Ureter (tissue), 1 donor: ENCODE measurements at places on chromosomes 7 and 10. TPM values are rescaled to one million over a fixed set of nuclear protein-coding genes. Genes with fewer than 3 reads are reported as not detected.
A peak's percentile ranks its signal among the peaks of the same experiment; 100 is the strongest.

GRCh38 chr7:55515569-55516279 is 56.6 kb downstream of the VOPP1 start:
- no peak for DNase-seq

- no peak for DNase-seq
Measured at GRCh38 chr7:145681646-145682045, 435.0 kb upstream of the CNTNAP2 start.

DNA sequence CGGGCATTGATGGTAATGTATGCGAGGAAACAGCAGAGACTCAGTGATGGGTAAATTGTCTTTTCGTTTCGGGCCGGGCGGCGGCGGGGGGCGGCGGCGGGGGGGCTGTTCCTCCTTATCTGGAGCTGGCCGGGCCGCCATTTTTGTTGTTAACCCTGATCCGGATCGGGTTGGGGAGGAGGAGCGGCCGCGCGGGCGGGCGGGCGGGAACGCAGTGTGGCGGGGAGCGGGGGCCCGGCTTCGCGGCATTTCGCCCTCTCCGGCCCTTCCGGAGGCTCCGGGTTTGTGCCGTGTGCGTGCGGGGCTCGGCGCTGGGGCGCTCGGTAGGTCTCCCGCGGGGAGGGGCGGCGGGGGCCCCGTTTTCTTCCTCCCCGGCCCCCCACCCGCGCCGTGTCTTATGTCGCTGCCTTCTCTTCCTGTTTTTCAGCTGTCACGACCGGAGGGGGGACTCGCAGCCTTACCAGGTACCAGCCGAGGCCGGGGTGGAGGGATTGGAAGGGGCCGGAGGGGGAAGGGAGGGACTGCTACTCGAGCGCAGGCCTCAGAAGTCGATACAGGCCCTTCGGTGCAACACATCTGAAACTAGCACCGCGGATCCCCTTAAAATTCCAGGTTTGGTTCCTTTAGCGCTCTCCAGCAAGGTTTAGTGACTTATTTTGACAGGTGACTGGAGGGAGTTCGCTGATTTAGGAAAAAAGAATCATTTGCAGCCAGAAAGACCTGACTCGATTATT is 820 bp downstream of the WAC start:
- peak; percentile 77 for DNase-seq

DNA sequence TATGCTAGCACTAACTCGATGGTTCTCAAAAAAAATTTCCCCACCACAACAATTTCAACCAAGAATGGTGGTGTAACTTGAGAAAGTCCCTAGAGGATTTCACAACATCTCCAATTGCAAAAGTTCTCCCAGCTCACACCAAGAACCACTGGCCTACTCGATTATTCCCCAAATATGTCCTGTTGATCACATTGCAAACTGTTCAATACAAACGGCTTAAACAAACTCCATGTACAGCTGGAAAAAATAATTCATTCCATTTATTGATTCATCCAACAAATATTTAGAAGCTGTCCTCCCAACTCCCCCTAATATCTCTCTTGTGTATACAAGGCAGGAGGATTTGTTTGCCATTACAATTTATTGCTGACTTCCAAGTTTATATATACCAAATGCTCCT is 19.1 kb downstream of the TMEM176B start:
- DNase-seq = no peak

DNA sequence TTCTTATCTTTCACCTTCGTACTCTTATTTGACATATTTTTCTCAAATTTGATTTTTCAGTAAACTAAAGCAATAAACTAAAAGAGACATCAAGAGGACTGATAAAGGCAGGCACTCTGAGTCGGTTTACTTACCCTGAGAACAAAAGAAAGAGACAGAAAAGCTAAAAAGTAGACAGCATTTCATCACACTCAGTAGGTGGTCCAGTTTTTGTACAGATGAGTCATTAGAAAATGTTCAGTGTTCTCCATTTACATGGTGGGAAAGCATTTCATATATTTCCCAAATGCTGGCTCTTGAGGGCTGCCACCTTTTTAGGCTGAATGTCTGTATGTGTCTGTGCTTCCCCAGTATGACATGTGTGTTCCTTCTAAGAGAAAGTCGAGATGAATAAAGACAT is 52.7 kb downstream of the NHLRC2 start:
- DNase-seq = no peak

DNA sequence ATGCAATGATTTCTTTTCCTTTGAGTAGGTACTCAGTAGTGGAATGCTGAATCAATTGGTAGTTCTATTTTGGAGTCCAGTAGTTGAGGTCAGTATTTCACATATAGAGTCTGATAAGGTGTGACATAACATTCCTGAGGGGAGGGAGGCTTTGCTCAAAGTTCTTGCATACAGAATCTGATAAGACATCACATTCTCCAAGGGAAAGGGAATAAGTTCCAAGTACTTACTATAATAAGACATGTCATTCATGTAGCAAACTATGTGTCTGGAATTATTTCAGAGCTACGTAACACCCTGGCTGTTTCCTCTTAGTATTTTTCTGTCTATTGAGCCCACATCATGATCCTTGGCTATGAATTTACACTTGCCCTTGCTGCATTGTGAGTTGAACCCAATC is 74.3 kb upstream of the POM121L12 start:
- DNase-seq = no peak

DNA sequence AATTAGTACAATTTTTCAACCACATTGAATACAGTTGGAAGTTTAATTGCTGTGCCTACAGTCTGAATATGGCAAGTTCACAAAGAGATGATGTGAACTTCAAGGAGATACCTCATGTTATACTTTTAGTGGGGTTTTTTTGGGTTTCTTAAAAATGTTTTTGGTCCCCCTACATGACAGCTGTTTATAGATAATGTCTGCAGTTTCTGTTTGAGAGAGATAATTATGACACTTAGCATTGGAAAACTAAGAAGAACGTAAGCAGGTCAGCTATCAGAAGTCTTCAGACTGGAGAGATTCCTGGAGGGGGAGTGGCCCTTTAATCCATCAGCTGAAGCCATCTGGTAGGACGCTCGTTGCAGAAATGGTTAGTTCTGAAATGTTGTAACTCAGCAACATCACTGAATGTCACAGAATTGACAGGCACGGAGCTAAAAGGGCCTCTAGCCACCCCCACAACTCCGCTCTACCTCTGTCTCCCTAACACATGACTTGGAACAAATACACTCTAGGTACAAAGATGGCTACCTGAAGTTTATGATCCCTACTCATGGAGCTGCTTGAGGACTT is 29.0 kb downstream of the TIMM23 start:
- DNase-seq = no peak

GRCh38 chr10:70917635-70918034 is 29.3 kb upstream of the PCBD1 start:
- no peak for DNase-seq

GRCh38 chr10:80410578-80411145 is 2.3 kb downstream of the PRXL2A start:
- DNase-seq = no peak

- no peak for DNase-seq
Measured at GRCh38 chr7:142112086-142112485, 568 bp downstream of the MGAM2 start.

GRCh38 chr7:35030848-35031247 is 6.4 kb downstream of the DPY19L1 start:
- no peak for DNase-seq

- no peak for DNase-seq
Measured at GRCh38 chr7:50358779-50359178, 54.3 kb downstream of the IKZF1 start.

- DNase-seq = no peak
Measured at GRCh38 chr10:7890781-7891180, 72.5 kb downstream of the TAF3 start.

DNA sequence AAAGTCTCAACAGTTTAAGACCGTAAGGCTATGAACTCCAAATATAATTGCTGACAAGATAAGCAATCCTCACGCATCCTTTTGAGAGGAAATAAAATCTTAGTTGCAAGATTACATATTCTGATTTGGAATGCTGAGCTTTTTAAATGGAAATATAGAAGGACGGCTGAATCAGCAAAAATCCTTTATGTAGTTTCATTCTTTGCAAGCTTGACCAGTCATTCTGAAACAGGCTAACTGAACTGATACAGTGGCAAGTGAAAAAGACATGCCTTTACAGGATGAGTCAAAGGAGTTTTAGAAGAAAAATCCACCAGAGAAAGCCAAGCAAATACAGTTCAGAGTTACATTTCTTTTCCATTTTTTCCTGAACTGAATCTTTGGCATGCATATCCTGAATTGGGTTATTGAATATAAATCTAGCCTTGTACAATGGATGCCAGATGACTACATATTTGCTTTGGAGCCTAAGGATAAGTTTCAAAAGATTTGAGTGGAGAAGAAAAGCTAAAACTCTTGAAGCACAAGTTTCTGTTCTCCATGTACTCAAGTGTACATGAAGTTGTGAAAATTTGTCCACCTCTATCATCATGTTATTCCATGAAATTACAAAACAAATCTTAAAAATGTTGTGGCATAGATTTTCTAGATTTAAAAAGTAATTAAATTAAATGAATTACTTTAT is 4.4 kb downstream of the VIM start:
- DNase-seq = no peak

DNA sequence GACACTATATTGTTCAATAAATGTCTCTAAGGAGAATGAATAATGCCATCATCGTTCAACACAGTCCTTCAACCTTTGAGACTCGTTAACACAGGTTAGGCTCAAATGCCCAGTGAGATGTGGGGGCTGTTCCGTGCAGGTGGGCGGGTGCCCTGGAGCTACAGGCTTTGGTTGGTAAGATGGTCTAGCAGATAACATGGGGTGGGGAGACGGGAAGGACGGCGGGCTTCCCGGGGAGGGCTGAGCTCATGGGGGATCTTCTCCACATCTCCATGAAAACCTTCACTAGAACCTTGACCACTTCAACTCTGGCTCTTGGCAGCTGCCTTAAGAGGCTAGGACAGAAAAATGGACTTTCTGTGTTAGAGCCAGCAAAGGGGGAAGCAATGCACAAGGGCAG is 134.1 kb upstream of the TCERG1L start:
- DNase-seq = no peak

DNA sequence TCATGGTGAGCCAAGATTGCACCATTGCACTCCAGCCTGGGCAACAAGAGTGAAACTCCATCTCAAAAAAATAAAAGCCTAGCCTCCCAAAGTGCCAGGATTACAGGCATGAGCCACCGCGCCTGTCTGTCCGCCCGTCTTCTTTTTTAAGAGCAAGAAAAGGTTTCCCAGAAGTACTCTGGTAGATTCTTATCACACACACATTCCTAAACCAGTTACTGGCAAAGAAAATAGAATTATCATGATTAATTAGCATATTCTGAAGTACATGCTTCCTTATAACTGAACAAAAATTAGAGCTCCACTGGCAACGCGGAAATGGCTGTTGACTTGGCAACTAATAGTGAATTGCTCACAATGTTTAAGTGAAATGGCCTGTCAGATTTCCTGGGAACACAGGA is 87.0 kb downstream of the ADK start:
- no peak for DNase-seq

- no peak for DNase-seq
Measured at GRCh38 chr10:70864935-70865334, 23.4 kb downstream of the PCBD1 start.

DNA sequence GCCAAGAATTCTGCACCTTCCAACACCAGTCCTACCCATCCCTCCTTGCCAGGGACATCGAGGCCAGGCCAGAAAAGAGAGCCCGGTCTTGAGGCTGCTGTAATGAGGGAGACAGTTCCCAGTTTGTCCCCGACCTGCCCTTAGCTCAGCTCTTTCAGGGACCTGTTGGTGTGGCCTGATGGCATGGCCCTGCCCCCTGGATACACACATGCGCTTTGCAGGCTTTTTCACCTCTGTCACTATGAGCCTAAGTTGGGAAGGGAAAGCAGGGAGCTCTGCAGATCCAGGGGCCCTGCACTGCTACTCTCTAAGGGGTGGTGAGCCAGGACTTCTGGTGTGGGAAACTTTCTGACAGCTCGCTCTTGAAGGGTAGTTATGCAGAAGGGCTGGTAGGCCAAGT is 2.1 kb downstream of the SCD start:
- no peak for DNase-seq

- DNase-seq = no peak
Measured at GRCh38 chr7:67550801-67551436, 554.3 kb downstream of the TYW1 start.

GRCh38 chr10:35232527-35232926 is 103.8 kb upstream of the CCNY start:
- no peak for DNase-seq

- DNase-seq = no peak
Measured at GRCh38 chr7:46791188-46791587, 790.7 kb downstream of the TNS3 start.

- DNase-seq = no peak
Measured at GRCh38 chr7:104267701-104268368, 60.0 kb upstream of the ORC5 start.

DNA sequence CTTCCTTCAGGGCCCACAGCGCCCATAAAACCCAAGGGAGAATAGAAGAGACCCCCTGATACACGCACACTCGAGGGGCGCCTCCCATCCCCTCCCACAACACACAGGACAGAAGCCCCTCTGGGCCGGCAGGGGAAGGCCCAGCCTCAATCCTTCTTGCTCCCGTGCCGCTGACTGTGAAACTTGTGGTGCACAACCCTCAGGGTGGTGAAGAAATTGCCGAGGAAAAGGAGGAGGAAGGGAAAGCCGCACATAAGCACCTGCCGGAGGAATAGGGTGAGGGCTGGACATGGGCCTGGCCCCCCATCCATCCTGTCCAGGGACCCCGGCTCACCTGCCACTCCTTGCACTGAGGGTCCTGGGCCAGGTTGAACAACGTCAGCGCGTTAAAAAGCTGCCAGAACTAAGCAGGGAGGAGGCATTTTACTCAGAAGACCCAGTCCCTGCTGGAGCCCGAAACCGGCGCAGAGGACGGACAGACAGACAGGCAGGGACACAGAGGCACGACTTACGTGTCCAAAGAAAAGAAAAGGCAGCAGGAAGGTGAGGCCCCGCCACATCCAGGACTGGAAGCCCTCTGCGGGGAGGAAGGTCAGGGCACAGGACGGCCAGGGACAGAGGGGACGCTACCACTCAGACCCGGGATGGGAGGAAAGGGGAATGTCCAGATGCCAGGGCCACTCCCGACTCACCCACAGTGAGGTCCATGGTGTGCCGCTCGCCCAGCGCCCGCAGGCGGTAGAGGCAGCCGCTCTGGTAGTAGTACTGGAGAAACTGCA is 7.2 kb downstream of the TMEM120A start:
- DNase-seq = no peak

GRCh38 chr10:49567810-49568209 is 28.9 kb upstream of the ERCC6 start:
- no peak for DNase-seq

The LUC7L2 gene
- 140 TPM for total RNA-seq

The SMURF1 gene
- total RNA-seq = 40.9 TPM

The STAMBPL1 gene
- total RNA-seq = 13.2 TPM

The NDUFA5 gene
- 81.5 TPM for total RNA-seq

The OR13A1 gene
- 1.4 TPM for total RNA-seq

The IDI2 gene
- total RNA-seq = not detected

The SSC4D gene
- total RNA-seq = 0.70 TPM

The OR2A1 gene
- total RNA-seq = not detected

The ANK3 gene
- total RNA-seq = 86.0 TPM

The C10orf71 gene
- total RNA-seq = 0.26 TPM
